Activated T-cell treated with anti-CD3 and anti-CD28 coated beads, Interleukin-2, amount 50 U/mL, for 72 hours (primary cell): ENCODE measurements at places on chromosomes 3 and 15.

DNA sequence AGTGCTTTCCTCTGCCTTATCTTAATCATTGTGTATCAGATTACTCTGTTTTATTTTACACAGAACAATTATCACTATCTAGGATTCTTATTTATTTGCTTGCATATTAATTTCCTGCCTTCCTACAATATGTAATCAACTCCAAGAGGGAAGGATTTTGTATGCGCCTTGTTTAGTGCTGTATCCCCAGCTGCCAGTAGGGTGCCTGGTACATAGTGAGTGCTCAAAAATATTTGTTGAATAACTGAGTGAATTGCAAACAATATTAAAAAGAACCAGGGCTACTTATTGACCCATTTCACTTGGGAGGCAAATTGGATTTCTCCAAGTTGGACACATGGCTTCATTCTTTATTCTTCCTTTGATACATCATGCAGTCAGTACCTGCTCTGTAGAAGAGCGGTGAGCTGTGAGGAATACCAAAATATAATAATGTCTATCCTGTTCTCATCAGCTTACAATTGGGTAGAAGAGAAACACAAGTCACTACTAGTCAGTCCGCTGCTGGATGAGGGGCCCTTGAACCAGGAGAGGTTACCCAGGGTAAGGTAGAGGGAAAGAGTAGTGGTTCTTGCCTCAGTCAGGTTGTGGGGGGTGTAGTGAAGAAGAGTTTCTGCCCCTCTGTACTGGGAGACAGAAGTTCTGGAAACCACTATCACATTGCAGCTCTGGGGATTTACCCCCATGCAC, 233.9 kb upstream of the ZBTB20 start:
- H3K27ac ChIP-seq = no peak overlapping the region
- H3K4me1 ChIP-seq = no peaks in the 10 kb centered on the region
- DNase-seq = no peak
- no peaks in the 10 kb centered on the region for H3K36me3 ChIP-seq
- H3K4me3 ChIP-seq = no peak overlapping the region

DNA sequence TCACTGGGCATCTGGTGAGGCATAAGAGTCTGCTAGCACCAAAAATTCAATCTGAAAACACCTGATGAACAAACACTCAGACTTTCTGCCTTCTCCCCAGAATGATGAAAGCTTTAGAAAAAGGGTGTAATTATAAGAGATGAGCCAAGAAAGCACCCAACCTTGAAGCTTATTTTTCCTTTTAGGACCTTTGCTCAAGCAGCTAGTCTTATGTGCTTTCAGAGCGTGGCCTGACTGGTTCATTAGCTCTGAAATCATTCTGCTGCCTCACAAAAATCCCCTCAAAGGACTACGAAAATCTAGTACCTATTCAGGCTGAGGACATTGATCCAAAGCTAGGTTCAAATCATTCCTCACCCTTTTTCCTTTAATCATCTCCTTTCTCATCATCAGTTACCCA, 662.3 kb downstream of the MAGI1 start:
- DNase-seq = no peak

GRCh38 chr3:173501931-173502489, 104.5 kb downstream of the NLGN1 start:
- no peak for DNase-seq
- no peaks in the 10 kb centered on the region for H3K4me1 ChIP-seq
- no peak overlapping the region for H3K27ac ChIP-seq
- H3K36me3 ChIP-seq = no peaks in the 10 kb centered on the region
- H3K27me3 ChIP-seq = no peaks in the 10 kb centered on the region

GRCh38 chr3:62817678-62818077, 57.5 kb downstream of the CADPS start:
- no peak for DNase-seq
- H3K4me3 ChIP-seq = no peak overlapping the region
- H3K27ac ChIP-seq = no peak overlapping the region
- H3K27me3 ChIP-seq = no peaks in the 10 kb centered on the region

GRCh38 chr15:39321977-39322376, 258.9 kb upstream of the THBS1 start:
- no peaks in the 10 kb centered on the region for H3K27me3 ChIP-seq
- no peak overlapping the region for H3K27ac ChIP-seq
- no peak overlapping the region for H3K4me3 ChIP-seq
- H3K36me3 ChIP-seq = peaks cover 3% of the 10 kb centered on the region
- H3K4me1 ChIP-seq = no peaks in the 10 kb centered on the region

GRCh38 chr3:71376911-71377310, 206.6 kb downstream of the FOXP1 start:
- H3K27ac ChIP-seq = no peak overlapping the region
- peaks cover 83% of the 10 kb centered on the region for H3K4me1 ChIP-seq
- peaks cover 12% of the 10 kb centered on the region for H3K27me3 ChIP-seq
- DNase-seq = no peak
- no peak overlapping the region for H3K4me3 ChIP-seq

- H3K4me3 ChIP-seq = no peak overlapping the region
- peaks cover 34% of the 10 kb centered on the region for H3K4me1 ChIP-seq
- no peaks in the 10 kb centered on the region for H3K27me3 ChIP-seq
- no peak overlapping the region for H3K27ac ChIP-seq
- no peaks in the 10 kb centered on the region for H3K36me3 ChIP-seq
- no peak for DNase-seq
These were observed 94.4 kb downstream of the SLCO3A1 start for GRCh38 chr15:91947683-91948608.

- DNase-seq = peak; percentile 18
- H3K27me3 ChIP-seq = peaks cover 8% of the 10 kb centered on the region
- peak overlapping the region; percentile 94 for H3K4me3 ChIP-seq
These were observed 1.5 kb upstream of the ARHGAP31 start for GRCh38 chr3:119292666-119293065.

GRCh38 chr15:78087951-78088772, 4.2 kb upstream of the SH2D7 start:
- H3K4me3 ChIP-seq = no peak overlapping the region
- no peak for DNase-seq
- H3K36me3 ChIP-seq = no peaks in the 10 kb centered on the region
- no peaks in the 10 kb centered on the region for H3K27me3 ChIP-seq

DNA sequence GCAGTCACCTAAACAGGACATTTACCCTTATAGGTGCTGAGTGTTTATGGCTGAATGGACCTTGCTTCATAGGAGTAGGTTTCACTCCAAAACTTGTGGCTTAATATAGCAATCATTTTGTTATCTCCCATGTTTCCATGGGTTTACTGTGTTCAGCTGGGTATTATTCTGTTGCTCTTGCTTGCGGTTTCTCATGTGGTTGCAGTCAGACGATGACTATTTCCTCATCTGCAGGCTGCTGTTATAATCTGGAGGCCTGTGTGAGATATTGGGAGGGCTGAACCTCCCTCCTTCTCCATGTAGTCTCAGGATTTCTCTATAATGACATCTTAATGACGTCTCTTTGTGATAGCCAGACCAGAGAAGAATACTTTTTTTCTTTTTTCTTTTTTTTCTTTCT, 98.1 kb downstream of the ZPLD1 start:
- no peaks in the 10 kb centered on the region for H3K27me3 ChIP-seq
- no peaks in the 10 kb centered on the region for H3K36me3 ChIP-seq
- no peaks in the 10 kb centered on the region for H3K4me1 ChIP-seq

DNA sequence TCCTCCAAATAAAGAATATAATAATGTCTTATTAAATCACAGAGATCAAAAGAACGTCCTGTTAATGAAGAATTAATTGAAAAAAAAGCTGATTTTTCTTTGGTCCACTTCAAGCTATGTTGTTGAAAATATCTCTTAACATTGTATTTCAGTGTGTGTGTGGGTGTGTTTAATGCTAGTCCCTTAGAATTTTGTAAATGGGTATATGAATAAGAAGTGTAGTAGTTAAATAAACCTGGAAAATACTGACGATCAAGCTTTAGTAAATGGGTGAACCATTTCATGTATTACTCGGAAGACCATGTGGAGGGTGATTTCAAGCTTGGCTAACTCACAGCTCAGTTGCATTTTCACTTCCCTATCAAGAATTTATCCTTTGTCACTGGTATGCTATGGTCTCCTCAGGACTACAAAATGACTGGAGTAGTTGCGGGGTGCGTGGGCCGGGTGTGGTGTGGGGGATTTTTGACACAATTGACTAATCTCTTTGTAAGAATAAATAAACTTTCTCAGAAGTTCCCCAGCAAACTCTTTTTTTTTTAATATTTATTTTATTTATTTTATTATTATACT, 586.4 kb downstream of the GRM7 start:
- H3K27ac ChIP-seq = no peak overlapping the region
- no peak overlapping the region for H3K4me3 ChIP-seq

DNA sequence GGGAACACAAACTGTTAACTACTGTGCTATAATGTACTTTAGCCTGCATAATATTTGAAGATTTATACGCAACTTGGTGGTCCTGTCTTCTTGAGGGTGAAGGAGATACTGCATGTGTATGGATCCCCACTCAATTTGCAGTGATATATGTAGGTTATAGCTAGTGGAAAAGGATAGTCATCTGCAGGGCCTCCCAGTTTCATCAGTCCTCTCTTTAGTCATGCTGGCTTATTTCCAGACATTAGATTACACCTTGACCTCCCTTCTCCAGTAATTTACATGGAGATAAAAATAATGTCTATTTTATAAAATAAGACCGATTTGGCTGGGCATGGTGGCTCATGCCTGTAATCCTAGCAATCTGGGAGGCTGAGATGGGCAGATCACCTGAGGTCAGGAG, 3.7 kb downstream of the NR1D2 start:
- H3K27me3 ChIP-seq = peaks cover 9% of the 10 kb centered on the region
- H3K36me3 ChIP-seq = peaks cover 2% of the 10 kb centered on the region
- no peak for DNase-seq

DNA sequence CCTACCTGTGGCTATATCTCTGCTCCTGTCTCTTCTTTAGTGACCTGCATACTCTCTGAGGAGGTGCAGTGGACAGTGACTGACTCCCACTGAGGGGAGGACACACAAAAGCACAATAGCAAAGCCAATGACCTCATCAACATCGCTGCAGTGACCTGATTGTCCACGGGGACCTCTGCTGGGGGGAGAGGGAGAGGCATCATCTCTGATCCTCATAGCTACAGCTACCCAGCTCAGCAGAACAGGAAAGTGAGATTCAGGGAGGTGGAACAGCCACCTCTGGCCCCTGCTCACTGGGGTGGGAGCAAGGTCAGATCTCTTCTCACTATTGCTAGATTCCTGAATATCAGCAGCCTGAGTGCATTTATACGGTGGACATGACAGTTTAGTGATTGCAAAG, 179.2 kb downstream of the ATP10A start:
- DNase-seq = no peak
- H3K4me1 ChIP-seq = no peaks in the 10 kb centered on the region
- H3K36me3 ChIP-seq = peaks cover 24% of the 10 kb centered on the region

DNA sequence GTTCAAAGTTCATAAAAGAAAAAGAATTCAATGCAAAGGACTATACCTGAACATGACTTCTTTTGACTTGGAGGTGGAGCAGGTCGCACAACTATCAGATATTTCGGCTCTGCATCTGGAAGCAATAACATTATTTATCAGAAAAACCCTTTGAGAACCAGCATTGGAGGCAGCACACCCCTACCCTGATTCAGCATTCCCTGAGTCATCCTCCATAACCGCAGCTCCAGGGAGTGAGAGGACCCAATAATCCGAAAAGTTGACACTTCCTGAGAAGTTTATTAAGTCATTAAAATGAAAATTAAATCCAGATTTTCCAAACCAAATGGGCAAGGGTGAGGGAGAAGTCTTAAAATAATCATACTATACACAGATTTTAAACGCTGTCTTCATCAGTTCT, 90.6 kb downstream of the ABI3BP start:
- no peak overlapping the region for H3K27ac ChIP-seq
- no peaks in the 10 kb centered on the region for H3K27me3 ChIP-seq
- no peaks in the 10 kb centered on the region for H3K4me1 ChIP-seq
- H3K36me3 ChIP-seq = no peaks in the 10 kb centered on the region
- no peak overlapping the region for H3K4me3 ChIP-seq

DNA sequence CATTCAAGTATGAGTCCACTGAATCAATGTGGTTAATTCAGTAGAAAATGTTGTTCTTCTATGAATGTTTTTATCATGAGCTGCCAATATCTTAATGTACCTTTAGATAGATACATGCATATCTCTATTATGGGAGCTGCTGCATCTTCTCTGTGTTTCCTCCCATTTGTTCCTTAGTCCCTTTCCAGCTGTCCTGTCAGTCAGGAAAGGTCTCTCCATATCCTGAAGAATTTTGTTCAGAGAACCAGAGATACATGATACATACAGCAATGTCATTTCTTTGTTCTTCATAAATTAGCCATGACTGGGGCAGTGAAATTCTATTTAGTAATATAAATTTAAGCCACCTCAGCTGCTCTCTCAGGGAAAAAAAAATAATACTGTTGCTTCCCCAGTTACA, 103.7 kb downstream of the P3H2 start:
- no peaks in the 10 kb centered on the region for H3K4me1 ChIP-seq
- no peaks in the 10 kb centered on the region for H3K36me3 ChIP-seq
- H3K27me3 ChIP-seq = peaks cover 26% of the 10 kb centered on the region
- no peak overlapping the region for H3K27ac ChIP-seq

GRCh38 chr3:155701882-155702465, 42.9 kb downstream of the PLCH1 start:
- H3K27me3 ChIP-seq = no peaks in the 10 kb centered on the region
- no peak overlapping the region for H3K27ac ChIP-seq
- H3K4me3 ChIP-seq = no peak overlapping the region

DNA sequence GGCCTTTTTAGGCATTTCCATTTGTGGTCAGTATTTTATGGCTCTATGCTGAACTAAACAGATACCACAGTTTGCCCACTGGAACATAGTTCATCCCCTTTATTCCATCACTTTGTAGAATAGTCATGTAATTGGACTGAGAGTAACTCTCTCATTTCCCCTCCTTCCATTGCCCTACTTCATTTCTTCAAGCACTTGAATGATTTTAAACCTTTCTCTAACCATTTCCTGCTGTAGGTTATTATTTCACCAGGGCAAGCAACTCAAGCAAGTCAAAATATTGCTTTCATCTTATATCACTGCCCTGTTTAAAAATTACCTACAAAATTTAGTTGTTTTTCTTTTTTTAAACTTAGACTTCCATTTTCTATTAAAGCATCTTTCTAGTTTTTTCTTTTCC, 177.0 kb downstream of the RAP2B start:
- no peak overlapping the region for H3K4me3 ChIP-seq
- no peak overlapping the region for H3K27ac ChIP-seq
- DNase-seq = no peak
- no peaks in the 10 kb centered on the region for H3K4me1 ChIP-seq
- H3K36me3 ChIP-seq = peaks cover 5% of the 10 kb centered on the region

DNA sequence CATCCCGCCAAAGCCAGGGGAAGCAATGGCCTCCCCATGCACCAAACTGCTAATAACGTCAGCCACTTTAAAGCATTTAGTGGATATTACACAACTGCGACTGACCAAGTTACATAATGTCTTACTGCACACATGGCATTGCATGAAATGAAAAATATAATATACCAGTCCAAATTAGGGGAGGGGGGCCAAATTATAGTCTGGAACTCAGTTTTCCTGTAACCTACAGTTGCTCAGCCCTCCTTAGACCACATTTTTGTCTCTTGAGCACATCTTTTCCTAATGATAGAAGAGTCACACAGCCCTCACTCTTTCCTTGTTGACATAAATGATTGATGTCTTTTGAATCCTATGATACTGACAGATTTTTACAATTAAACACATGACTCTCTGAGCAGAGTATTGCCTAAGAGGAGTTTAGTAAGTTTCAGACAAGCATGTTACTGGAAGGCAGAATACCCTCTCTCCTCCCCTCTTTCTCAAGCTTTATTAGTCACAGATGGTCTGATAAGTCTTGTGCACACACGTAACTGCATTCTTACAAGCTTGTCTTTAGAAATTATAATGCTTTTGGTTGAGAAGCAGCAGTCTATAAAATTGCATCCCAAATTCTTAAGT, 1.1 kb upstream of the PLD1 start:
- H3K4me3 ChIP-seq = peak overlapping the region; percentile 79
- peaks cover 2% of the 10 kb centered on the region for H3K36me3 ChIP-seq
- peaks cover 53% of the 10 kb centered on the region for H3K27me3 ChIP-seq
- no peak overlapping the region for H3K27ac ChIP-seq
- H3K4me1 ChIP-seq = peaks cover 30% of the 10 kb centered on the region
